ENCODE measurements at places on chromosomes 13 and 19. TPM values are rescaled to one million over a fixed set of nuclear protein-coding genes. Genes with fewer than 3 reads are reported as not detected.

The ACER1 gene
- not detected for total RNA-seq

The WDR87 gene
- not detected for total RNA-seq

The STOML3 gene
- total RNA-seq, result not detected

The CCNE1 gene
- total RNA-seq, result 0.63 TPM

The LHB gene
- total RNA-seq, result not detected

The C19orf33 gene
- not detected for total RNA-seq

Measured in parietal lobe (tissue), 2 donors.